Stimulated activated CD4-positive, alpha-beta T cell treated with anti-CD3 and anti-CD28 coated beads, Interleukin-1b, Interleukin-23, amount 100 ng/mL, for 1 hour (primary cell): ENCODE measurements at places on chromosomes 1 and 21.

DNA sequence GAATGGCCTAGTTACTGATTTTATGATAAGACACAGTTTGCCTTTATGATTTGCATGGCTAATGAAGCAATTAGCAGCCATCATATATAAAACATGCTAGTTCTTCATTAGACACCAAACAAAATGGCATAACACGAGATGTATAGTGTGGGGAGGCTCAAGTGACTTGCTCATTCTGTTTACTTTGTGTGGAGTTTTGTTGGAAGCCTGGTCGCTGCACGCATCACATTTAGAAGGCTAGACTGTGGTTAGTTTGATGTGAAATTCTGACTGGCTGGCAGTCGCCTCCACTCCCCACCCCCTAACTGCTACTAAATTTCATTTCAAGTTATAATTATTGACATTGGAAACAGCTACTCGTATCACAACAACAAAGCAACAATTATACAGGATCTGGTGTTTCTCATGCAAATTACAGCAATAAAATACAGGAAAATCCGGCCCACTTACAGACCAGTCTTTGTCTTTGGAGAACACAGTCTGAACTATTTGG, 356.1 kb downstream of the LMO4 start:
- DNase-seq: no peak

DNA sequence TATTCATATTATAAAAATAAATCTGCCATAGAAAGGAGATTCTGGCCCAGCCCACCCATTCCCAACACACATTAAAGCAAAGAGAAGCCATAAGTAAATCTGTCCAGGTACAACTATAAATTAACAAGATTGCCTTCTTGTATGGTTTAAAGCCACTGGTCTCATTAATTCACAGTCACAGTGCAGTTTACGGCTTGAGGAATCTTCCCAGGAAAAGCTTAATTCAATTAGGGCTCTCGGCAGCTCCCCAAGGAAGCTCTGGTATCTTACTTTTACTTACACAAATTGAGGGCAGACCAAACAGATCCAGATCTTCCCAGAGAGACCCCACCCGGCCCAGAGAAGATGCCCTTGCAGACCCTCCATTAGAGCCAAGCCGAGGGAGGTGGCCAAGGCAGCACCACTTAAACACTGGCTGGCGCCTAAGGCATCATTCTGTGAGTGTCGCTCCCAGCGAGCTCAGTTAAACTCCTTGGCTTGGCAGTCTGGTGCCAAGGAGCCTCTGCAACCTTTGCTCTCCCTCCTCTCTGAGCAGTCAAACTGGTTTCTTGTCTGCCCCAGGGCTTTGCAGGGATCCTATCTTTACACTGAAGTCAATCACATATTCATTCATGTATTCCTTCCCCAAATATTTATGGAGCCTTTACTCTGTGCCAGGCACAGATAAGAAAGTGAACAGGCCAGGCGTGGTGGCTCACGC, 10.7 kb downstream of the SLC9A1 start:
- DNase-seq: no peak

GRCh38 chr1:41365320-41365633, 4.0 kb downstream of the FOXO6 start:
- no peak for DNase-seq

GRCh38 chr21:17780539-17780938, 38.6 kb downstream of the C21orf91 start:
- no peak for DNase-seq

- no peak for DNase-seq
Measured at GRCh38 chr1:230768903-230769570, 21.8 kb downstream of the CAPN9 start.
